ENCODE measurements at places on chromosomes 2 and 18.

DNA sequence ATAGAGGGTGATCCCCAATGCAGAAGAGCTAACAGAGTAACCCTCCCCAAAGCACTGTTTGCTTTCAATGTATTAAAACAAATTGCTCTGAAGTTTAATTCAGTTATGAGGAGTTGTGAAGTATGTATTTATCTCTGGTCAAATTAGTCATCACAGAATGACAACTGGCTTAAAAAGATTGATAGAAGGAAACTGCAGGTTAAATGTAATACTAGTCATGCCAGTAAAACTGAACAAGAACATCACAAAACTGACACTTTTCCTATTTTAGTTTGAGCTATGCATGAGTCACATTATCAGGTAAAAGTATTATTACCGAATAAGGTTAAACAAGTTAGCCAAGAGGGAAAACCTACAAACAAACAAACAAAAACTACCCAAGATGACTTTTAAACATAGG lies 99.0 kb upstream of the ACVR1C start:
- no peak for DNase-seq

DNA sequence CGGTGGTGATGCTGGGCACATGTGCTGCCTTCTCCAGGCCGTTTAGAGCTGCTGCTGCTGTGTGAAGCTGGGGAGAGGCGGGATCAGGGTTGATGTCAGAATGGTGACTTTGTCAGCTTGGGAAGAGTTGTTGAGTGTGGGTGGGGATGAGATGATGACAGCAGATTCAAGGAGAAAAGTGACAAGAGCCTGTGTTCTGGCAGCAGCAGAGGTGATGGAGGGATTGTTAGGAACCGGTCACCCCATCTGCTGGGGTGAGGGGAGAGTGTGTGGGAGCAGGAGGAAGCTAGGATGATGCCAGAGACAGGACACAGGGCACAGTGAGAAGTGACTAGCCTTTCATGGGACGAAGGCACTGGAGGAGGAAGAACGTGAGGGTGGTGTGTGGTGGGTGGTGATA lies 345.5 kb downstream of the RNF144A start:
- no peak for DNase-seq

GRCh38 chr2:238127165-238128060 lies 11.1 kb upstream of the KLHL30 start:
- DNase-seq, result peak; percentile 82

DNA sequence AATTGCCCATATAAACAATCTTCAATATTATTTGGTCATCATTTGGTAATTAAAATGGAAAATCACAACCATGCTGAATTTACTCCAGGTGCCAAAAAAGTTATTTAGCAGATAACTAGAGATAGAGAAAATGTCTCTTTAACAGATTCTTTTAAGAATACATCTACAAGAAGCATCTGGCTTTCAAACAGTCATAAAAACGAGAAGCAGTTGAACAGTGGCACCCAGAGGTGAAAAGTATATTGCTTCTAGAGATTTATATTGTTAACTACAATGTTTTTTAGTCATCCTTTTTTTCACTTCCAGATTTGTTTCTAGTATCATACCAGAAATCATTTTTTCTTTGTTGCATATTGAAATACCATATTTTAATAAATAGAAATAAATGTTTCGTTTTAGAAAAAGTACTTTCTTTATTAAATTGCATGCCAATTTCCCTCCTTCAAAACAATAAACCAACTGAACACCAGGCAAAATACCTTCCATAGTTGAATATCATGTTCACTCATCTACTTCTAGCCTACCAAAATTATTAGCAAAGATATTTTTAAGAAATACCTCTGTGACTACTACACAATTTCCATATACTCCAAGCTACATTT lies 65.4 kb upstream of the HNRNPA3 start:
- peak; percentile 73 for DNase-seq

DNA sequence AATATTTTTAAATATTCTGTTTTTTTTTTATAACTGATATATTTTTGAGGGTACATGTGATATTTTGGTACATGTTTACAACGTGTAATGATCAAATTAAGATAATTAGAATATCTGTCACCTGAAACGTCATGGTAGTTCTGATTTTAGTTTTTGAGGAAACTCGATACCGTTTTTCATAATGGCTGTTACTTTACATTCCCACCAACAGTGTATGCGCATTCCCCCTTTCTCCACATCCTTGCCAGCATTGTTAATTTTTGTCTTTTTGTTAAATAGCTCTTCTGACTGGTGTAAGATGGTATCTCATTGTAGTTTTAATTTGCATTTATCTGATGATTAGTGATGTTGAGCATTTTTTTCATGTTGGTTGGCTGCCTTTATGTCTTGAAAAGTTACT lies 206.8 kb upstream of the STON1 start:
- DNase-seq, result no peak

GRCh38 chr2:160812830-160813505 lies 319.4 kb upstream of the RBMS1 start:
- DNase-seq, result no peak

DNA sequence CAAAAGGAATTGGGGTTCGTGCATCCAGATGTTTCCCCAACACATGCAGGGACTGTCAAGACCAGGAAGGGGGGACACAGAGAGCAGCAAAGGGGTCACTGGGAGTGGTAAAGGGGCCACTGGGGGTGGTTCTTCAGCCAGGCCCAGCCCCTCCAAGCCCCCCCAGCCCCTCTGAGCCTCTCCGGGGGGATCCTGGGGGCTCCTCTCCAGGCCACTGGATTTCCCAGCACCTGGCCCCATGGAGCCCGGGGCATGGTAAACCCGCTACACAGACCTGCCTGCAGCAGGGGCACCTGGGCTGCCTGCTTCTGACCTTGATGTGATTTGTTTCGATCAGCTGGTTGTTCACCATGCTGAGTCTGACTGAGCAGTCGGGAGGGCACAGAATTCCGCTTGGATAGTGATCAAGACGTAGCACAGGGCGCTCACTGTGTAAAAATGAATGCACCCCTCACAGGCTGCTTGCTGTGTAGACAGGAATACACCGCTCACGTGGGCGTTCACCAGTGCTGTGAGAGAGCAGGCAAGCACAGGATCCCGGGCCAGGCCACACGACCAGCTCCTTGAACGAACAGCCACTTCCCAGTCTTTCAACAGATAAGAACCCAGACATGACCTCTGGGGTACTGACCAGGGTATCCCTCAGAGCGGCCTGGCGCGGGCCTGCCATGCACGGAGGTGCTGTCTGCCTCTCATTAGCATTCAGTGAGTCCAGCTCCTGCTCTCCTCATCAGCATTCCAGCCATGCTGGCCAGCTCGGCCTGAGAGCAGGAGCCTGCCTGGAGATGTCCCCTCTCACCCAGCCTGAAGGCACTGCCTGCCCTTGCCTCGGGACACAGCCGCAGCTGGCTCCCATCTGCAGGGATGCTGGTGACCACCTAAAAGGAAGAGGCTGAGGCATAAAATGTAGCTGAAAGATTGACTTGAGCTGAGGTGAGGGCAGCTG lies 73.3 kb upstream of the OTOS start:
- no peak for DNase-seq

- peak; percentile 18 for DNase-seq
Measured at GRCh38 chr18:55351980-55352714, 235.8 kb downstream of the TCF4 start.

GRCh38 chr2:99672766-99673350 lies 183.0 kb upstream of the REV1 start:
- DNase-seq, result no peak

GRCh38 chr2:240985881-240986786 lies 12.3 kb upstream of the SNED1 start:
- no peak for DNase-seq

- peak; percentile 95 for DNase-seq
Measured at GRCh38 chr18:35497370-35498197, at the start of gene INO80C. Gene INO80C, minus strand, starts transcription at chr18:35497960. Its CDS starts 86 bp downstream, at chr18:35497874.

DNA sequence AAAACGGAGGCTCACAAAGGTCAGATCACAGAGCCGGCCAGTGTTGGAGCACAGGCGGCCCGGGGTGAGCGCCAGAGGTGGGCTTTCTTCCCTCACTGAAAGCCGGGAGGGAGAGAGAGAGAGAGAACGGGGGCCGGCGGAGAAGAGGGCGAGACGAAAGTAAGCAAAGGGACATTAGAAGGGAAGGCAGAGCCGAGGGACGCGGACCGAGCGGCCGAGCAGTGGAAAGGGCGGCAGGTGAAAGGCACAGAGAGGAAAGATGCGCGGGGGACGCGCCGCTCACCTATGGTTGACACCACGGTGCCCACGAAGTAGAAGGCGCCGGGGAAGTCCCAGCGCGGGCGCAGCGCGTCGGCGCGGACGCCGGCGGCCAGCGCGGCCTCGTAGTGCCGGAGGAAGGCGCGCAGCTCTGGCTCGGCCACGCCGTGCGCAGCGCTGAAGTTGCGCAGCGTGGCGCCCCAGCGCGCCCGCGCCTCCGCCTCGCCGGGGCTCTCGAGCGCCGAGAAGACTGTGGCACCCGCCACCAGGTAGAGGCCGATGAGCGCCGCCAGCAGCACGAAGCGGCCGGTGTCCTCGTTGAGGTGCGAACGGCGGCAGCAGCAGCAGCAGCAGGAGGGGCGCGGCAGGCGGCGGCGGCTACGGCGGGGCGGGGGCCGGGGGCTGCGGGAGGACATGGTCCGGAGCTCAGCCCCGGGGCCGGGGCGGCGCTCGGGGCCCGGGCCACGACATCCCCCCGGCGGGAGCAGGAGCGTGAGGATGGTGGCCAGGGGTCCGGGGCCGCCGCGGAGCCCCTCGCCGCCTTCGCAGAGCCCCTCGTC lies 166.9 kb downstream of the MSH2 start:
- DNase-seq, result peak; percentile 19

- no peak for DNase-seq
Measured at GRCh38 chr2:24903161-24904103, 16.6 kb downstream of the ADCY3 start.

DNA sequence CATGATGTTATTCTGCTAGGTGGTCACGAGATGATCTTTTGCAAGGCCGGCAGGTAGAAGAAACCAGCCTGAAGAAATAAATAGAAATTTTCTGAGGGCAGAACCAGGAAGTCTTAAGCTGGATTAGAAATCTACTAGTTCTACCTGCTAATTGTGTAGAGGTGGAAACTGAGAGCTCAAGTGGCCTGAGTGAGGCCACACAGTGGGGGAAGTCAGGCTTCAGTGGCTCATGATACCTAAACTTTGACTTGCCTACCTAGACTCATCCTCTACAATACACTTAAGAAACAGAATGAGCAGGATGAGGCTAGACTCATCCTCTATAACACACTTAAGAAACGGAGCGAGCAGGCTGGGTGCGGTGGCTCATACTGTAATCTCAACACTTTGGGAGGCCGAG lies 134.9 kb upstream of the NDUFV2 start:
- no peak for DNase-seq

GRCh38 chr18:42126586-42126985 lies 171.6 kb downstream of the PIK3C3 start:
- no peak for DNase-seq

DNA sequence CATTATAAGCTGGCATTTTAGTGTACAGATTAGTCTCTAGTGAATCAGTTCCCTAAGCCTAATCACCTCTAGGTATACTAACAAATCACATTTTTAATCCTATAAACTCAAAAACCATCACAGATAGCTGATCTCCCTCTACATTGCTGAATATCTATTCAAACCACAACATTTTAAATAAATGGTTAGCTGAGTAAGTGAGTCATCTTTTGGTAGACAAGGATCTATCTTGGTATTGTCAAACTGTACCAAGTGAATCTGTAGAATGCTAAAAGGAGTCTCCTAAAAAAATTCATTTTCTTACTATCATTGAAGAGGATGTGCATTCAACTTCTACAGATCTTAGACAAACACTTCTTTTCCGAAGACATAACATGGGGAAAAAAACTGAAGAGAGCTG lies 40.7 kb downstream of the INO80D start:
- peak; percentile 56 for DNase-seq

DNA sequence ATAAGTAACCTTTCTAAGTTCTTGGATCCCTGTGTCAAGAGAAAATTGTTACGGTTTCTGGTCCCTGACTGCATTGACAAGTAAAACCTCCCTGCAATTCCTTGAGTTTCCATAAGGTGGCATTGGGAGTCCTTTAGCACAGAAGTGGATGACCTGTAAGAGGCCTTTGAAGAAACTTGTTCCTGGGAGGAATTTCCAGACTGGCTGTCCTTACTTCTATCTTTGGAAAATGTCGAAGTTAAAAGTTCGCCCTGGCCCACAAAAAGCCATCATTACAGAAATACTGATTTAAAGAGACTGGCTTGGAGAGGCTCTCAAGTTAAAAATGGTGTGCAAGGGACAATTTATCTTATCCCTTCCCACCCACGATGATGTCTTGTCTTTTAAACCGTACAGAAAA lies 218.4 kb downstream of the CDH20 start:
- DNase-seq, result peak; percentile 86

DNA sequence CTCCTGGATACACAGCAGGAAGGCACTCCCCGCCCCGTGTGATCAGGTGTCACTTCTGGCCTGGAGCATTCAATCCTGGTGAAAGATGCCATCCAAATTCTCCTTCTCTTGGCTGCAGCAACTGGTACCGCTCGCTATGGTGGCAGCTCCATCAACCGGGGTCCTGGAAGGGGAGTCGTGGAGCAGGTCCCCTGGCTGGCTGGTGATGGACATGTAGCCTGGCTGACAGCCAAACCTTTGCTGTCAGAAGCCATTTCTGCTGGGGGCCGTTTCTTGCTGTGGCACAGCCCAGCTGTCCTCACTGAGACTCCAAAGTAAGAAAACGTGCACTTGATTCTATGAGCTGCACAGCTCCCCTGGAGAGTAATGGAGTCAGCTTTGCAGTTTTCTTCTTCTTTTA lies 7.1 kb upstream of the CYS1 start:
- no peak for DNase-seq

DNA sequence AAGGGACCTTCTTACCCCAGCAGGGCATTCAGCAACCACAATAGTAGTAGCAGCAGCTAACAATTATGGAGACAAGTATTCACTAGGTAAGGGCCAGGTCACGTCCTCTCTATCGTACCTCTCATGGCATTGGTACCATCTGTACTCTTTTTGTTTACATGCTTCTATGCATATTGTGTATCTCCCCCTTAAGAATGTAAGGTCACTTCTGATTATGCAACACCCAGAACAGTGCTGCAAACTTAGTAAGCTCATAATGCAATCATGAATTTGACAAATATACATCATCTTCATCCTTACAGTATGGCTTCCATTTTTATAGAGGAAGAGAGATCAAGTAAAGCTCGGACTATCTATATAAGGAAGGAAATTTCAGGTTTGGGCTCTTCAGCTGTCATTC lies 46.1 kb downstream of the SPRED2 start:
- no peak for DNase-seq

- no peak for DNase-seq
Measured at GRCh38 chr2:1450915-1451314, 37.7 kb downstream of the TPO start.

DNA sequence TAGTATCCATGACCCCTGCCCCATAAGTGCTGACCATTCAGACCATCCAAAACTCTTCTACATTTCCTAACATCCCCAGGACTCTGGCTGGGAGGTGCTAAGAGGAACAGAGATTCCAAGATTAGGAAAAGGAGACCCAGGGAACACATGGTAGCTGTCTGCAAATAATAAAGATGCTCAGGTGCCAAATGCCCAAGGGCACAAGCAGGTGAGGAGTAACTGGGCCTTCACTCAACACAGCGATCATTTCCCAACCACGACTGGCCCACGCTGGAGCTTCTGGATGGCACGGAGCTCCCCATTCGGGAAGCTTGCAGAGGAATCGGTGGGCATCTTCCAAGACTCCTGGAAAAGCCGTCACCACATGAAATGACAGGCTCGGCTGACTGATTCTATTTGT lies 255.9 kb upstream of the SMIM21 start:
- no peak for DNase-seq

Measured in ELR (cell line).